ENCODE measurements at places on chromosomes 7 and 10. TPM values are rescaled to one million over a fixed set of nuclear protein-coding genes. Genes with fewer than 3 reads are reported as not detected.

DNA sequence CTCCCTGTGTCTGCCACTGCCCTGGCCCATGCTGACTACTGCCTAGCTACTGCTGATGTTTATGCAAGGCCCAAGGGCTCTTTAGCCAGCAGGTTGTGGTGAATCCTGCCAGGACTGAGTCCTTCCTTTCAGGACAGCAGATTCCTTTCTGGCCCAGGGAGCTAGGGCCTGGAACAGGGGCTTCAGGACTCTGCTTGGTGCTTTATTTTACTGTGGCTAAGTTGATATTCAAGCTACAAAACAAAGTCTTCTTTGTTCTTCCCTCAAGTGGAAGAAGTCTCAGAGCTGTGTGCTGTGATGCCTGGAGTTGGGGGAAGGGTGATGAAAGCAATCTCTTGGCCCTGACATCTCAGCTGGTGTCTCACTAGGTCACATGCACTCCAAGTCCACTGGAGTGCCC, 66.2 kb upstream of the NME8 start:
- no peak for DNase-seq

DRGX gene
- total RNA-seq, result not detected

- DNase-seq, result no peak
Observed at GRCh38 chr10:6320320-6321010, 117.7 kb downstream of the PFKFB3 start.

PRLHR gene
- not detected for total RNA-seq

DNA sequence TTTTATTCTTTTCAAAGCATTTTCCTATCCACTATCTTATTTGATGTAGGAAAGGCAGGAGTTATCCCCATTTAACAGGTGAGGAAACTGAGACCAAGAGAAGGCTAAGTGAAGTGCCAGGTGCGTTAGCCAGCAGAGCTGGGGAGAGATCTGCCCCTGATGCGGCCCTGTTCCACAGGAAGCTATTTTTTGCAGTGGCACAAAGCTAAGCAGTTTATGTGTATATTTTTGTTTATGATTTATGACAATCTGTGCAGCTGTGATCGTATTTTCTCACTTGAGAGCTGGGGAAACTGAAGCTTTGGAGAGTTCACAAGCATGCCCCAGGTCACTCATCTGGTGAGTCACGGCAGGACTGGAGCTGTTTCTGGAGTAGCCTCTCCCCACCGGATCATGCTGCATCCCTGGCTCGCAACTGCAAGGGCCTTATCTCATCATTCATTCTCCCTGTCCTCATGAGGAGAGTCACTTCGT, 38.8 kb downstream of the SLC29A3 start:
- DNase-seq, result no peak

NET1 gene
- 117 TPM for total RNA-seq

NUTM2B gene
- total RNA-seq, result 0.17 TPM

DNA sequence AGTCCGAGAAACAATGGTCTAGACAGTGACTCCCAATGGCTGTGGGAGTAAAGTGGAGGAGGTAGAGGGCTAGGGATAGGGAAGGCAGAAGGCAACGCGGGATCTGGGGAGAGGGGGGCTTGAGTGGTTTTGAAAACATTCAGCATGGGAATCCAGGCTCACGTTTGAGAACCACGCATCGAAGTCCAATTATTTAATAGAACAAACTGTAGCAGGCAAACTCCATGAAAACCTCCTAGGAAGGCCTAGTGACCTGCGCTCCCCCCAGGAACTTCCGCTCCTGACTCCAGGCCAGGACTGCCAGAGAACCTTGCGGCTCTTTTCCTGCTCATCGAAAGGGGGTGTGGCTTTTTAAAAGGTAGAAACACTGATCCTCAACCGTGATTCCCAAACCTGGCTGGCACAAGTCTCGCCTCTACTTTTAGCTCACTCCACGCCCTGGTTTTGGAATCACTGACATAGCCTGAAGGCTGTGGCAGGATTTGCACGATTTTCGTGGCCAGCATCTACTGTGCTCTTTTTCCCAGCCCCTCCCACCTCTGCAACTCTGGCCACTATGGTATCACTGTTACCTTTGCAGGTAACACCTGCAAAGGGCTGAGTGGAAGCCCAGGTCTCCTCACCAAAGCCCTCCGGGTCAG, 43.4 kb downstream of the MYOF start:
- peak; percentile 76 for DNase-seq

DNA sequence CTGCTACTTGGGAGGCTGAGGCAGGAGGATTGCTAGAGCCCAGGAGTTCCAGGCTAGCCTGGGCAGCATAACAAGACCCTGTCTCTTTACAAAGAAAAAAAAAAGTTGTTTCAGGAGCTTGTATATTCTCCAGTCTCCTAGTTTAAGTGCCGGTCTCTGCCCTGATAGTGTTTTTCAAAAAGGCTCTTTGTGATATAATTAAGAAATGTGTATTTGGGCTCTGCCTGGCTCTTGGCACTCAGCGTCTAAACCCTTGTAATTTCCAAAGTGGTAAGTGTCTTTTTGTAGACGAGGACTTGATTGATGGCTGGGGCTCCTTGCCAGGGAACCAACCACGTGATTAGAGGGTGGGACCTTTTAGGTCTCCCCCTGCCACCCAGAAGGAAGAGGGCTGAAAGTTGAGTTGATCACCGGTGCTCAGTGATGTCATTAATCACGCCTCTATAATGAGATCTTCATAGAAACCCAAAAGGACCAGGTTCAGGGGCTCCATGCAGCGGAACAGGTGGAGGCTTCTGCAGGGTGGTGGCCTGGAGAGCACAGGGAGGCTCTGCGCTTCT, 4.4 kb downstream of the EIF3B start:
- DNase-seq, result no peak

- DNase-seq, result no peak
Observed at GRCh38 chr10:11639362-11639761, 27.9 kb upstream of the USP6NL start.

DNA sequence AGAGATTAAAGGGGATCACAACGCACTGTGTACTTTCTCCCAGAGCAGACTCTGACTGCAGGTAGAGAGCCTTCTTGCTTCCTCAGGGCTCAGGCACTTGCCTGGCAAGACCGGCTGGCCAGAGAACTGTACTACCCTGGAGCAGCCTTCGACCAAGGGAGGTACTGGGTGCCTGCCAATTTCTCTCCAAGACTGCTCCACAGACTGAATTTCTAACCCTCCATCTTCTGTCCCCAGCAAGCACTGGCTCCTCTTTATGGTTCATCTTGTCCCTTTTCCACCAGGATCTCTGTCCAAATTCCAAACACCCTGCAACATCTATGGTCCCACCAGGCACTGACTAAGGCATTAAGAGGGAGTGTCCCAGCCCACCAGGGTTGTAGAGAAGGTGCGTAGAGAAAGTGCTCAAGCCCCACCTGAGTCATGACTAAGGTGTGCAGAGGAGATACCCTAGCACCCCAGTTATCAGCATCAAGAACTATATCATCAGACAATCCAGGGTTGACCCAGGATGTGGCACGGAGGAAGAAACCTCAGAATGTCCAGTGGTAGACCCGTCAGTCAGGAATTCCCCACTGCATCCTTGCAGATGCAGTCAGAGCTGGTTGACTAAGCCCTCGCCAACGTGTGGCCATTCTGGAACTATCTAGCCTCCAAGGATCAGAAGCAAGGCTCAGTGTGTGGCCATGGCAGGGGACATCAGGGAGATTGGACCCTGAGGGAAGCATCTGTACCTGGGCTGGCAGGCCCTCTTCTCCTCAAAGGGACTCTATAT, 60.9 kb upstream of the CAMK2B start:
- peak; percentile 30 for DNase-seq

DNA sequence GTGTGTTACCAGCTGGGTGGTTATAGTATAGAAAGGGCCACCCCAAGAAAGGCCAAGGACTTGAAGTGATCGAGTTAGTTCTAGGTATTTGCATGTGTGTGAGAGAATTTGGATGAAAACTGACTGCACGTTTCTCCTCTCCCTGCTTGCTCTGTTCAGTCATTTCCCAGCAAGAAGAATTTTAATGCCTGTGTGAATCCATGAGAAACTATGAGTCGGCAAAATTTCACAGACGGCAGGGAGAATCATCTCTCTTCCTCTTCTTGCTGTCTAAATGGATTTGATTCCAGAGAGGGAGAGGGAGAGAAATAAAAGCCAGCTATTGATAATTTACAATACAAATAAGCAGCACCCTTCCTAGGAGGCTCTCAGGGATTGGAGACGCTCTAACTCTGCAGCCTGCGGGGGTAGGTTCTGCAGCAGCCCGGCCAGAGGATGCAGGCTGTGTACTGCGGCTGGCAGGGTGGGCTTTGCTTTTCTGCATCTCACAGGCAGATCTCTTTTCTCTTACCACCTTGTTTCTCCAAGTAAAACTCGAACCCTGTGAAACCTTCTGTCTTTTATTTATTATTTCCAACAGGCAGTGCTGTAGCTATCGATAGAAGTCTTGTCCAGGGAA, 183.6 kb downstream of the TCF7L2 start:
- no peak for DNase-seq

- no peak for DNase-seq
Observed at GRCh38 chr10:28047061-28047460, 48.2 kb upstream of the ODAD2 start.

ANKRD61 gene
- 0.42 TPM for total RNA-seq

PRDX3 gene
- 194 TPM for total RNA-seq

DNA sequence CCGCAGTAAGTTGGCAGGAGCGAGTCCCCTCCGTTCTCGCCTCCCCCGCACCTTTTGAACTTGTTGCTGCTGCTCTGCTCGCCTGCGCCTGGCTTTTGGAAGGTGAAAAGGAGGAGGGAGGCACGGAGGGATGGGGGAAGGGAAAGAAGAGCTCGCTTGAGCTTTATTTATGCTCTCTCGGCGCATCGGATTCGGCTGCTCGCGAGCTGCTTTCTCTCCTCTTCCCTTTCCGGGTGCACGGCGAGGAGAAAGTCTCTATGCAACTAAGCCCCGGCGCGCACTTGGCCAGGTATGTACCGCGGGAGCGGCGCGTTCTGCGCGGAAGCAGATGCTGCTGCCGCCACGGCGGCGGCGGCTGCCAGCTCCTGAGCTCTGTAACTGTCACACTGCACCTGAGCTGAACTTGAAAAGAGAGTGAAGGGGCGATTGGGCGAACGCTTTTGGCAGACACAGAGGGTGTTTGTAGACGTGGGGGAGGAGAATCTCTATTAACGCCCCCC, 551 bp downstream of the KCND2 start:
- DNase-seq, result no peak

- DNase-seq, result no peak
Observed at GRCh38 chr10:3902809-3903410, 117.9 kb upstream of the KLF6 start.

HOXA7 gene
- total RNA-seq, result not detected

DNA sequence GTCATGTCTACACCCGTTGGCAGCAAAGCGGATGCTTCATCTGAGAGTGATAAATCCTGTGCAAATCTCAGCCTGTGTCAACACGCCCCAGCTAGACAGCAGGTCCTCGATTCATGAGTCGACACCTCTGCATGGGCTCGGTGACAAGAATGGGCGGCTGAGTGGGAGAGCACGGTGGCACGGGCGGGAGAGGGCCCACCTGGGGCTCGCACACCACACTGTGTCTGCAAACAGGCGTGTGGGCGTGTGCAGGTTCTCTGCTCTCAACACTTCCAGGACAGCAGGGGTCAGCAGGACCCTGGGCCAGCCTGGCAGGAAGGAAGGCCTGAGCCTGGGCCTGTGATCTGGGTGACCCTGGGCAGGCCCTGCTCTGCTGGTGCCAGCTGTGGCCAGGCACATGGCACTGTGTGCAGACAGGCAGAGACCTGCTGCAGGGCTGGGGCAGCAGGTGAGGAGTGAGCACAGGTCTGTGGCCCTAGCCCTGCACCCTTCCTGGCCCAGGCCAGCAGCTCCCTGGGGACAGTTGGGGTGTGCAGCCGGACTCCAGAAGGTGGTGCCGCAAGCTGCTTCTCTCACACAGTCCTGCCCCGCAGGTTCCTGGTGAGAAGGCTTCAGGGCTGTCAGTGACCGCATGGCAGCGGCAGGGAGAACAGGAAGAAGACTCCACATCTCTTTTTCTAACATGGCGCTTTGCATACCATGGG, 216.4 kb downstream of the ELFN1 start:
- no peak for DNase-seq

DNA sequence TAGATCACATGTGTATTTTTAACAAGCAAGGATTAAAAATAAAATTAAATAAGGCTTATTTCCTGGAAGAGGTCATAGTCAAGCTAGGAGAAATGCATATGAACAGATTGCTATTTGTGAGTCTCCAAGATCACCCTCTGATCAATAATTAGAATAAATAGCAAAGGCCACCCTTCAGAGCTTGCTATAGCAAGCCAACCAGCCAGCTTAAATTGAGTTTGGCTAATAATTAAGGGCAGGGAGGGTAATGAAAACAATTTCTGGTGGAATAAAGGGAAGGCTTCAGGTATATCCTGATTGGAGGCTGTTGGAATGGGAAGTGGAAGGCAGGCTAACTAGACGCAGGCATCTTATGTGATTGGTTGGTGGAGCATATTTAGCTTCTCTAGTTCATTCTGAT, 403.5 kb downstream of the ARL4A start:
- no peak for DNase-seq
